ENCODE measurements at places on chromosomes 6 and 20.
A peak's percentile ranks its signal among the peaks of the same experiment; 100 is the strongest.

GRCh38 chr6:37489697-37490336 lies 9.9 kb downstream of the CCDC167 start:
- no peak for DNase-seq

DNA sequence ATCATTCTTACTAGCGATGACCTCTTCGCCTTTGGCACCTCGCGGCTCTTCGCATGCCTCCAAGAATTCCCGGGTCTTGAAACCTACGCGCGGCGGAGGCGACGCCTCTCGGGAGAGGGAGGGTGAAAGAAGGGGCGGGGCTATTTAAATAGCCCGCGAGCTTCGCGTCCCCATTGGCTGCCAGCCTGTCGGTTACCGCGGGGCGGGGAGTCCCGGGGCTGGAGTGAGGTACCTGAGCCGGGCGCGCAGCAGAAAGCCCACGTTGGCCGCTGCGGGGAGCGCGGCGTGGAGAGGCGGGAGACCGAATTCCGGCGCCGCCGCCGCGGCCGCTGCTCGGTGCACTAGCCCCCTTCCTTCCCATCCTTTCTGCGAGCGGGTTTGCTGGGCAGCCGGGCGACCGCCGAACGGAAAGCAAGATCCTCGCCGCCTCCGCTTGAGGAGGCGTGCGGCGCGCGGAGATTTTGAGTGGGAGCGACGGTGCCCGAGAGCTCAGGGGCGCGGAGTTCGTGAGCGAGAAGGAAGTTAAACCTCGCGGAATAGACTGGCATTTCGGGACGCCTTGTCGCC lies at the start of gene BMP6:
Gene BMP6, plus strand, starts transcription at position 251 of the 567 bp plus-strand sequence. CDS start 857 bp downstream, outside the sequence.
- peak; percentile 46 for DNase-seq

DNA sequence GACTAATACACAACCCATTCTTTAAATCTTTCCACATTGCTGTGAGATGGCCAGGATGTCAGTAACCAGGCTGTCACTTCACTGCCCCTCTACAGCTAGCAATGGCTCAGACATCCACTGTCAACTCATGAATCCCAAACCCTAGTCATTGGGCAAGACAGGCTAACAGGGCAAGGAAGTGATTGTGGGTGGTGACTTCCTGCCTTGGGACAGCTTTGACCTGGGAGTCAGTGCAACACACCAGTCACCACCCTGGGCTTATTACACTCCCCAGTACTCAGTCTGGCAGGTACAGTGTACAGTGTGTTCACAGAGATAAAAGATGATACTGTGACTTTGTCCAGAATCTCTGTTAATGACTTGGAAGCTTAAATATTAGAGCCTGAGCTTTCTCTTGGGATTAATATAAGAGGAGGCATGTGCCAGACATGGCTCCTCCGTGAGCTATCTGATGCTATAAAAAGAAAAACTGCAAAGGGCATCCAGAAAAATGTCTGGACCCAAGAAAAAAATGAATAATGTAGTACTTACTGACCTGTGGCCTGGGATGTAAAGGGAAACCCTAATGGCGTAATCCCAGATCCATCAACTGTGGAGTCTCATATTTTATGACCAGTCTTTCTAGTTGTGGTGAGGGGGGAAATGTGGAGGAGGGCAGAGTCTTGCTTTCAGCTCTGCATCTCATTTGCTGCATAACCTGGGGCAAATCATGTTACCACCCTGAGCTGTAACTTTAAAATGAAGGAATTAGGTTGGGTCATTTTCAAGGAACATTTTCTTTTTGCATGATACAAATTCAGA lies 244.4 kb downstream of the SLC24A3 start:
- DNase-seq = no peak

DNA sequence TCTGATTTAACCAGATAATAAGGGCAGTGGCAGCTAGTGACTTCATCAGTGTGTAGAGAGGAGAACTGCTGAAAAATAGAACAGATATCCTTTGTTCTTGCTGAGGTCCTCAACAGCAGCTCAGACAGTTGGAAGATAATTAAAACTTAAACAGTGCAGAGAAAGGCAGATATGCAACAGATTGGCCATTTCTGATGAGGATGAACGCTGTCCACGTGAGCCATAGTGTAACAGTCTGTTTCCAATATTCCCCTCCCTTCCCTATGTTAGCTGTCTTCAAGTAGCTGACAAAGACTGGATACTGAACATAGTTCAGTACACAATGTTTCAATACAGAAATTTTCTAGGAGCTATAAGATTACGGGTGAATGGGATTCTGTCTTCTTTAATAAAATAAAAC lies 291.4 kb downstream of the BTBD9 start:
- no peak for DNase-seq

DNA sequence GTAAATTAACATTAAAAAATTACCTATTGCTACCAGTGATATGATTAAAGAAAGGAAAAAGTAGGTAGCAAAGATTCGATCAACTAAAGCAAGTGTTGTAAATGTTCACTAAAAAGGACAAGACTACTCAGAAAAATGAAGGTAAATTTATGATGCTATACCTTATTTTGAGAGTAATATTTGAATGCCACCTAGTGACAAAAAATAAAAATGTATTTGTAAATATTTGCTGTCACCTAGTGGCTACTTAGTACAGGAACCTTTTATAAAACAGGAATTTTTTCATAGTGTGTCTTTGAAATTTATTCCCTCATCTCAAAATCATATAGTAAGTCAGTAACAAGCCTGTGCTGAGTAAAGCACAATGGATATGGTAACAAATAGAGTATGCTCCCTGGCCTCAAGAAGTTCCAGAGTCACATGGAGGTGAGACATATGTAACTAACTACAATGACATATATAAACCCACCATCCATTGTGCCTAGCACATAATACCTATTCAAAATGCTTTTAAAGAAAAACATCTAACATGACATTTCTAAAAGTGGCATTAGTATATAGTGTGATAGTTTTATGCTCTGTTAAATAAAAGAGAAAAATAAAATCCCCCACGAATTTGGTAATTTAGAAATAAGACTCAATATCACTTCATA lies 193.1 kb upstream of the SIM1 start:
- no peak for DNase-seq

GRCh38 chr20:21685981-21686380 lies 19.5 kb upstream of the PAX1 start:
- no peak for DNase-seq

- no peak for DNase-seq
Observed at GRCh38 chr20:50303573-50304500, 113.2 kb downstream of the CEBPB start.

- no peak for DNase-seq
Observed at GRCh38 chr6:143884216-143884900, 20.1 kb downstream of the ZC2HC1B start.

Measured in GDM1 (cell line).